ENCODE measurements at places on chromosomes 12 and 14. TPM values are rescaled to one million over a fixed set of nuclear protein-coding genes. Genes with fewer than 3 reads are reported as not detected.

GRCh38 chr12:57552306-57552651 is 2.4 kb downstream of the KIF5A start:
- DNase-seq, result no peak

DNA sequence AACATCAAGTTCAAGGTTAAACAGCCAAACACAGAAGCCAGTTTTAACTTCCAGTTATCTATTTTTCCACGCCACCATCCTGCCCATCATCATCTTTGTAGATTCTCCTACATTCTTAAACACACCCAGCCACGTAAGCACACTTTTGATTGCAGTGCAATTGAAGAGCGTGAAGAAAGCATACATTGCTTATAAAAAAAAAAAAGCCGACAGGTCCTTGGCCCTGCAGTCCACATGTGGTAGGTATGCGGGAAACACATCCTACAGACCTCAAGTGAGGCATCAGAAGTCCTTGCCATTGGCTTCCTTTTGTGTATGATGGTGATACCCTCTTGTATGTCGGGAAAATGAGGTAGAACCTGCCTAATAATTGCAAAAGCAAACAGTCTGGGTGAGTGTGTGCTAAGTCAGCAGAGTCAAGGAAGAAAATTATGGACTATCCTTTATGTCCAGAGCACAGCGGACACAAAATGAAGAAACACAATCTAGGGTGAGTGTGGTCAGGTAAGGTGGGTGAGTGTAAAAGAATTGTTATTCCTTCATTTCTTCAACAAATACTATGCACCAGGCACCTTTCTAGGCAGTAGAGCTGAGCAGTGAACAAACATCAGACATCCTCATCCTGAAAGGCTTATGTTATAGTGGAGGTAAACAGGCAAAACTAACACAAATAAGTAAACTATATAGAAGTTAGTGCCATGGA is 51.5 kb downstream of the EID3 start:
- no peak for DNase-seq

DNA sequence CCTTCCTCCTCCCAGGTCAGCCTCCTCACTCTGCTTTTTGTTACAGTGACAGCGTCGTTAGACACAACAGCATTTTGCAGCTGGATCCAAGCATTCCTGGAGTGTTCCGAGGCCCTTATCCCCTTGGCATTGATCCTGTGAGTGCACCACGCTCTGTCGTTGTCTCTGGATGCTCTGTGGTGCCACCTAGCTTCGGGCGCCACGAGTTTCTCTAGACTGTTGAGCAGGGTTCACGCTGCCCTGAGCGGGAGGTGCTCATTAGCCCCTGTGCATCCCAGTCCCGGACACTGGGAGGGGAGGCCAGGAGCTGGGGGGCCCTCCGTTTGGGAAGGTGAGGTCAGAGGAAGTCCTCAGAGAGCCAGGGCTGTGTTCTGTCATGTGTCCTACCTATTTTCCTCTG is 17.3 kb upstream of the DNAH10 start:
- no peak for DNase-seq

- DNase-seq, result no peak
Measured at GRCh38 chr12:54425702-54426101, 6.6 kb upstream of the ITGA5 start.

GRCh38 chr12:31715283-31715825 is 13.5 kb downstream of the AMN1 start:
- DNase-seq, result no peak

DNA sequence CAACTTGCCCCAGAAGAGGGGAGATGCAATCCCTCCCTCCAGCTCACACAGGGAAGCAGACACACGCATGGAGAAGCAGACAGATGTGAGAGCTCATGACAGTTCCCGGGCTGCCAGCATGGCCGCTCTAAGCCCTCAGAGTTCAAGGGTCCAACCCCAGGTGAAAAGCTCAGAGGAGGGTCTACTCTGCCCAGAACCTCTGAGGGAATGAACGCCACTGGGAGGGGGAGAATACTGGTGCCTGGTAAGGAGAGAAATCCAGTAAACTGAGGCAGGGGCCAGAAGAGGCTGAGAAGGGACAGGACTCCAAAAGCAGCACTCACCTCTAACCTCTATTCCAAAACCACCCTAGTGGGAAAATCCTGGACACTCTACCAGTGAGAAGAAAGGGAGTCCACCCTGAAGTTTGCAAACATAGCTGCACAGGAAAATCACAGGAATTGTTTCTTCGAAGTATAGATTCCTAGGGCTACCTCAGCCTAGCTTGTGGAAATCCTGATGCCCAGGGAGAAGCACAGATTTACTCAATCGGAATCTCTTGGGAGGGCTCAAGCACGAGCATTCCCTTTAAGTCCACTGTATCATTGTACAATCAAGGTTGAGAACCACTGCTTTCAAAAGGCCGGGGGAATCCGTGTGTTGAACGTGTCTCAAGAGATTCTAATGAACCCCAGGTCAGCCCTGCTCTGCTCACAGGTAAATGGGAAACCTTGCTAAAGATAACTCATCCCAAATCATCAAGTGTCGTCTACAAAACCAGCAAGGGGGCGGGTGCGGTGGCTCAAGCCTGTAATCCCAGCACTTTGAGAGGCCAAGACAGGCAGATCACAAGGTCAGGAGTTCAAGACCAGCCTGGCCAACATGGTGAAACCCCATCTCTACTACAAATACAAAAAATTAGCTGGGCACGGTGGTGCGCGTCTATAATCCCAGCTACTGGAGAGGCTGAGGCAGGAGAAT is 34.3 kb upstream of the PLEKHG6 start:
- no peak for DNase-seq

GRCh38 chr12:80217011-80217535 is 117.7 kb downstream of the OTOGL start:
- no peak for DNase-seq

DNA sequence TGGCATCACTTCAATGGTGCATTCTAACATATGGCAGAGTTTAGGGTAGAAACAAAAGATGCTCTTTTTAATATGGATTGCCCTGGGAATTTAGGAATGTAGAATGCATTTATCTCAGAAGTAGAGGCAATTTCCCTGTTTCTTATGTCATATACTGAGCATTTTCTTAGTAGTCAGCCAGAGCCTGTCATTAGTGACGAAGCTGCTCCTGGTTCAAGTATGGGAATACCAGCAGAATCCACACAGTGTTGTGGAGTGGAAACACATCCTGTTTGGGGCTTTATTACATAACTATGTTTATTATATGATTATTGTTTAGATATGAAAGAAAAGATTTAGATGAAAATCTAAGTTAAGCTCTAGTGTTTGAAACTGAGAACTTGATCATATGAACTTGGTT is 12.2 kb downstream of the CIPC start:
- no peak for DNase-seq

GRCh38 chr12:109447482-109447881 is 29.6 kb downstream of the KCTD10 start:
- no peak for DNase-seq

GRCh38 chr12:21934173-21934572 is 7.1 kb downstream of the ABCC9 start:
- no peak for DNase-seq

DNA sequence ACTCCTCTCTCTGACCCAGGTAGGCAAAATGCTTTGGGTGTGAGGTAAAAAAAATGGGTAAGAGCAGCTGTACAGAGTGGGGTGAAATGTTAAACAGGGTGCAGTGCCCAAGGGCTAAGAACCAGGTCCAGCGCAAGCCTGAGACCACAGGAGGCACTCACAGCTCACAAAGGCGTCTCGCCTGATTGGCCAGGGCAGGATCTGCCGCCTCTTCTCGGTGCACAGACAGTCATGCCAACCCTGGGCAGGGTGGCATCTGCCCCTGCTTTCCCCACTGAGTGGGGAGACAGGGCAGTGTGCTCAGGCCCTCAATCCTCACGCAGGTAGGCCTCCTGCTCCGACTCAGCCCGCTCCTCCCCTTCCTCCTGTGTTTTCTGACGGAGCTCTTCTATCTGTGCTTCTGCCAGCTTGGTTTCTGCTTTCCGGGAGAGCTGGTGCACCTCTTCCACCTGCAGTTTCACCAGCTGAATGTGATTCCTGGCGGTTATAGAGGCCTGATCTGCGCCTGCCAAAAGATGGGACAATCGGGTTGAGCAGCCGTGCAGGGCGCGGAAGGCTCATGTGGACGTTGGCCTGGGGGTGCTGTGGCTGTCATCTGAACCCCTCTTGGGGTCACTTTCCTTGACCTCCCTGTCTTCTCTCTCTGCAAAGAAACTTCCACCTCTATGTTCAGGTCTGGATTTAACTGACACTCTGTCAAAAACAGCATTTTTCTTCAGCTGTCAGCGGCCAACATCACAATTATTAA is 4.7 kb downstream of the B3GNT4 start:
- no peak for DNase-seq

- DNase-seq, result no peak
Measured at GRCh38 chr14:57574617-57575288, 81.1 kb upstream of the CCDC198 start.

- DNase-seq, result peak; percentile 21
Measured at GRCh38 chr12:17992002-17992656, 97.9 kb downstream of the RERGL start.

- DNase-seq, result peak; percentile 69
Measured at GRCh38 chr14:104708606-104709268, 15.3 kb upstream of the ADSS1 start.

GRCh38 chr12:53352331-53353256 is 16.4 kb upstream of the SP7 start:
- DNase-seq, result peak; percentile 91

DNA sequence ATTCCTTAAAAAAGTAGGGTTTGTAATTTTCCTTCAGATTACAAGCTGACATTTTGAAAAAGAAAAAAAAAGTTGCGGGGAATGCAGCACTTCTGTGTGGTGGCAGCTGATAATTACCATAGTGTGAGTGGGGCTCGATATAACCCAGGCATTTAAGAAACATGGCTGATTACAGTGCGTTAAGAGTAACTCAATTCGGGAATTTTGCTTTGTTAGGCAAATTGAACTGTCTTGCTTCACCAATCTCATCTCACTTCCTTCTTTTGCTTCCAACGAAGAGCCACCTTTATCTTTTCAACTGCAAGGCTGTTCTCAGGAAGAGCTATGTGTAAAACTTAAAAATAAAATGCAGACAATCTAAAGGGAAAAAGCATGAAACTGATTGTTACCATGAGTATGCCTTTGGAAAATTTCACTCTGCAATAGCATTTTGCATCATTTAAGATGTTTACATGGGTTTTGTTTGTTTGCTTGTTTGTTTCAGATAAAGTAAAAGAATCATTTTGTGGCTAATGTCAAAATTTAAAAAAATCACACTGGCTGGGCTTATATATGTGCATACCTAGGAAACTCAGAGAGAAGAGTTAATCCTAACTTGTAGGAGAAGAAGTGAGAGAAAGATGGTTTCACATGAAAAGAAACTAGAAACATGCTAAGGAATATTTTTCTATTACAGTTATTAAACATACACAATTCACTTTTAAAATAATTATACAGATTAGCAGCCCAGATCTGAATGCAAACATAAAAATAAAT is 295.9 kb upstream of the ATP2B1 start:
- no peak for DNase-seq

DNA sequence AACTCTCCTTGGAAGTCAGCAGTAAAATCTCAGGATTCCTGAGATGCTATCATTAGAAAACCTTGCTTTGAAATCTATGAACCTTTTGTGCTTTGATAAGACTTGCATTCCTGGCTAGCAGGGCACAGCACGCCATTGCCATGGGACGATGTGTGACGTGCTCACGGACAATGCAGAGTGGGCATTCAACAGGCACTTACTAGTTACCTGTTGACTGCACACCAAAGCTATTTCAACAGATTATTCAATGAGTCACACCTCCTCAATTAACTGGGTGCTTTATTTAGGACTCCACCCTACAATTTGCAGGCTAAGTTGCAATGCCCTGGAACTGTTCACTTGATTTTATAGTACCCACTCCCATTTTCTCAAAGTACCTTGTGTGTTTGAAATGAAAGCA is 11.3 kb downstream of the NOS1 start:
- no peak for DNase-seq

- DNase-seq, result no peak
Measured at GRCh38 chr14:39217214-39217879, 16.4 kb upstream of the MIA2 start.

GRCh38 chr12:125198652-125199051 is 133.4 kb downstream of the AACS start:
- DNase-seq, result no peak

Gene KRT82
- not detected for polyA plus RNA-seq

Gene CCER1
- not detected for polyA plus RNA-seq

Gene CKAP4
- polyA plus RNA-seq, result 101 TPM

Gene LRRC10
- polyA plus RNA-seq, result not detected

Gene DUSP6
- 16.3 TPM for polyA plus RNA-seq

Gene PAX9
- under 0.01 TPM for polyA plus RNA-seq

Gene SLC25A47
- not detected for polyA plus RNA-seq

Gene EPYC
- polyA plus RNA-seq, result not detected

Gene IQSEC3
- 2.1 TPM for polyA plus RNA-seq

Gene RERGL
- polyA plus RNA-seq, result 2.7 TPM

Gene TDRD9
- 5.8 TPM for polyA plus RNA-seq

Gene TEX52
- polyA plus RNA-seq, result not detected

Gene GLT8D2
- polyA plus RNA-seq, result 11.4 TPM

Gene SERPINA9
- polyA plus RNA-seq, result not detected
